ENCODE measurements at places on chromosomes 2 and 18. TPM values are rescaled to one million over a fixed set of nuclear protein-coding genes. Genes with fewer than 3 reads are reported as not detected.

Gene GORASP2
- 74.7 TPM for total RNA-seq

DNA sequence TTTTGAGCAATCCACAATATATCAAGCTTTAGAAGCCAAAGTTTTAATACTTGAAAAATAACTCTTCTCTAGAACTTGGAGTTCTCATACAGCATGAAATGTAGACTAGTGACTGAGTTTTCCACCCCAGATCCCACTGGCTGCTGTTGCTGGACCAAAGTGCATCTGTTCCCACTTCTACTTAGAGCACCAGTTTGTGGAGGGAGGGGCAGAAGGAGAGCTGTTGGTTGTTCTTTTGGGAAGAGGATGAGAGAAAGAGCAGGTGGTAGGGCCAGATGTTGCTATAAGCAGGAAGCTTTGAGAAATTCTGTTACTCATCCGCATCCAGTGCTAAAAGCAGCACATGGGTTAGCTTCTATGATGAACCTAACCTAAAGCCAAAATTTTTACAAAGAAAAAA, 59.0 kb downstream of the MBD2 start:
- DNase-seq: no peak
- H3K27ac ChIP-seq: no peak overlapping the region
- H3K4me1 ChIP-seq: no peaks in the 10 kb centered on the region

DNA sequence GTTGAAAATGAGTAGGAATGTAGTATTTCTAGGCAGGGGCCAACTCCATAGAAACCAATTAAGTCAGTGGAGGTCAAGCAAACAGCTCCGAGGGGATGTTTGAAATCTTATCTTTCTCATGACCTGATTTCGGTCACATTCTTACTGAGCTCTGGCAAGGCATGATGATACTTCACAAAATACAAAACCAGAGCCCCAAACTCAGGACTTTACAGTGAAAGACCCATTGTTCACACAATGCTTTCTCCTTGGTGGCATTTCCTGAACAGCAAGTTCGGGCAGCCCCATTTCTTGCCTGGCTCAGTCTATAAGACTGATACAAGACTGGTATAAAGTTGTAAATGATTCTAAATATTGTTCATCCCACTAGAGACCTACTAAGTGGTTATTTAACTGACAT, 53.3 kb downstream of the LAMA1 start:
- H3K27me3 ChIP-seq: peaks cover 85% of the 10 kb centered on the region
- no peaks in the 10 kb centered on the region for H3K4me1 ChIP-seq
- H3K27ac ChIP-seq: no peak overlapping the region
- no peak for DNase-seq
- no peak overlapping the region for H3K4me3 ChIP-seq

Gene CD302
- 1.5 TPM for total RNA-seq

GRCh38 chr2:102033031-102033749, 41.4 kb downstream of the IL1R2 start:
- no peaks in the 10 kb centered on the region for H3K27me3 ChIP-seq
- peaks cover 23% of the 10 kb centered on the region for H3K4me1 ChIP-seq
- no peak overlapping the region for H3K4me3 ChIP-seq
- DNase-seq: peak; percentile 77
- H3K36me3 ChIP-seq: no peaks in the 10 kb centered on the region

- no peaks in the 10 kb centered on the region for H3K36me3 ChIP-seq
Measured at GRCh38 chr18:10685484-10685883, 159.7 kb downstream of the NAPG start.

GRCh38 chr2:85409845-85410583, at the start of gene CAPG:
TSS of gene CAPG (minus strand) at chr2:85410366. CDS start at chr2:85402145, 8,221 bp downstream.
- no peaks in the 10 kb centered on the region for H3K27me3 ChIP-seq
- peak; percentile 89 for DNase-seq
- no peaks in the 10 kb centered on the region for H3K36me3 ChIP-seq
- peak within 1 kb of the TSS; percentile 88 for H3K27ac ChIP-seq
- H3K4me3 ChIP-seq: peak within 1 kb of the TSS; percentile 49
- H3K4me1 ChIP-seq: peaks cover 56% of the 10 kb centered on the region

GRCh38 chr2:10284108-10284870, 18.4 kb upstream of the HPCAL1 start:
- peak overlapping the region; percentile 99 for H3K27ac ChIP-seq
- no peak overlapping the region for H3K4me3 ChIP-seq
- no peaks in the 10 kb centered on the region for H3K36me3 ChIP-seq
- peaks cover 80% of the 10 kb centered on the region for H3K4me1 ChIP-seq
- no peaks in the 10 kb centered on the region for H3K27me3 ChIP-seq

GRCh38 chr2:55999790-56000189, 76.2 kb upstream of the EFEMP1 start:
- H3K27me3 ChIP-seq: no peaks in the 10 kb centered on the region
- no peaks in the 10 kb centered on the region for H3K4me1 ChIP-seq
- H3K4me3 ChIP-seq: no peak overlapping the region
- H3K36me3 ChIP-seq: no peaks in the 10 kb centered on the region
- DNase-seq: no peak

DNA sequence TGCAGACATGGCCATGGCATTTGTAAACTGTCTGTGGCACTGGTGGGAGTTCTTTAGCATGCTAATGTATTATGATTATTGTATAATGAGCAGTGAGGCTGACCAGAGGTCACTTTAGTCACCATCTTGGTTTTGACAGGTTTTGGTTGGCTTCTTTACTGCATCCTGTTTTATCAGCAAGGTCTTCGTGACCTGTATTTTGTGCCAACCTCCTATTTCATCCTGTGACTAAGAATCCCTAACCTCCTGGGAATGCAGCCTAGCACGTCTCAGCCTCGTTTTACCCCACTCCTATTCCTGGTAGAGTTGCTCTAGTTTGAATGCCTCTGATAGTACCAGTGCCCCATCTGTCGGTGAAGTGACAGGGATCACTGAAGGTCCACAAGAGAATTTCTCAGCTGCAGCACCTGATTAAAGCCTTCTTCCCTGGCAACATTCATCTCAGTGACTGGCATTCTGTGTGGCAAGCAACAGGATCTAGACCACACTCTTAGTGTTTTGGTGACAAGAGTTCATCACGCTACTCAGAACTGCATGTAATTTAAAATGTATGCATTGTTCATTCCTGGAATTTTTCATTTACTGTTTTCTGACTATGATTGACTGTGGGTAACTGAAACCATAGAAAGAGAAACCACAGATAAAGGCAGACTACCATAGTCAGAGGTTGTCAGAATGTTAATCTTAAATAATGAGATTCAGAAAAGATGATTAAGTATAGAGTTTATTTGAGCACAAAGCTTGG, 43.0 kb upstream of the GPR39 start:
- peak overlapping the region; percentile 58 for H3K27ac ChIP-seq
- DNase-seq: peak; percentile 83
- H3K4me1 ChIP-seq: peaks cover 28% of the 10 kb centered on the region
- H3K36me3 ChIP-seq: no peaks in the 10 kb centered on the region

GRCh38 chr2:117603567-117603966, 210.9 kb upstream of the DDX18 start:
- H3K36me3 ChIP-seq: no peaks in the 10 kb centered on the region
- H3K27ac ChIP-seq: no peak overlapping the region
- no peak overlapping the region for H3K4me3 ChIP-seq
- no peak for DNase-seq
- peaks cover 21% of the 10 kb centered on the region for H3K27me3 ChIP-seq
- no peaks in the 10 kb centered on the region for H3K4me1 ChIP-seq

Gene CDK15
- total RNA-seq: not detected

- no peak overlapping the region for H3K27ac ChIP-seq
- DNase-seq: no peak
- no peaks in the 10 kb centered on the region for H3K4me1 ChIP-seq
- H3K27me3 ChIP-seq: no peaks in the 10 kb centered on the region
- H3K36me3 ChIP-seq: no peaks in the 10 kb centered on the region
Measured at GRCh38 chr18:3468066-3468705, 18.2 kb downstream of the TGIF1 start.

Gene ST8SIA3
- total RNA-seq: not detected

Gene DTNA
- not detected for total RNA-seq

Gene NPC1
- 39.6 TPM for total RNA-seq

- no peaks in the 10 kb centered on the region for H3K27me3 ChIP-seq
- no peak overlapping the region for H3K4me3 ChIP-seq
- H3K27ac ChIP-seq: peak overlapping the region; percentile 69
- H3K36me3 ChIP-seq: no peaks in the 10 kb centered on the region
- H3K4me1 ChIP-seq: peaks cover 26% of the 10 kb centered on the region
Measured at GRCh38 chr18:21184396-21184996, 57.5 kb upstream of the GREB1L start.

Gene PRSS56
- not detected for total RNA-seq

- H3K27ac ChIP-seq: no peak overlapping the region
- H3K27me3 ChIP-seq: no peaks in the 10 kb centered on the region
- no peak for DNase-seq
- no peaks in the 10 kb centered on the region for H3K36me3 ChIP-seq
Measured at GRCh38 chr18:23300231-23300805, 152.8 kb upstream of the RIOK3 start.

DNA sequence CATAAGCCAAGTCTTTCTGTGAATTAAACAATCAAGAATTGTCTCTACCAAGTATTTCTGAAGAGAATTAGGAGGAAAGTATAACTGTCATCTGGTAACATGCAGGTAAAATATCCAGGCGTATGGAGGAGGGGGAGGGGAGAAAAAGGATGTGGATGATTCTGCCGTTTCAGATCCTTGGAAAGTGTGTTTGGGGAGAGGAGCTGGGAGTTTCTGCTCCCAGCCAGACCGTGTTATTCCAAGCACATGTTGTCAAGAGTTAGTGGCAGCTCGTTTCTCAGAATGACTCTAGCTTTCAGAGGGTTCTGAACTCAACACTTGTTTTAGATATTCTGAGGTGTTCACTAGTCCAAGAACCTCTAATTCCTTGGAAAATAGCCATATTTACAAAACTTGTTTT, 137.6 kb downstream of the FAM124B start:
- H3K4me3 ChIP-seq: no peak overlapping the region
- H3K27me3 ChIP-seq: no peaks in the 10 kb centered on the region
- peaks cover 38% of the 10 kb centered on the region for H3K4me1 ChIP-seq

- 0 out of 2 replicates have a peak, but pooled peaks cover 3% of the 10 kb centered on the region for H3K4me1 ChIP-seq
- no peak for DNase-seq
- H3K27ac ChIP-seq: no peak overlapping the region
- no peak overlapping the region for H3K4me3 ChIP-seq
- no peaks in the 10 kb centered on the region for H3K36me3 ChIP-seq
- no peaks in the 10 kb centered on the region for H3K27me3 ChIP-seq
Measured at GRCh38 chr18:67599277-67599676, 82.8 kb upstream of the DSEL start.

Gene NEB
- not detected for total RNA-seq

DNA sequence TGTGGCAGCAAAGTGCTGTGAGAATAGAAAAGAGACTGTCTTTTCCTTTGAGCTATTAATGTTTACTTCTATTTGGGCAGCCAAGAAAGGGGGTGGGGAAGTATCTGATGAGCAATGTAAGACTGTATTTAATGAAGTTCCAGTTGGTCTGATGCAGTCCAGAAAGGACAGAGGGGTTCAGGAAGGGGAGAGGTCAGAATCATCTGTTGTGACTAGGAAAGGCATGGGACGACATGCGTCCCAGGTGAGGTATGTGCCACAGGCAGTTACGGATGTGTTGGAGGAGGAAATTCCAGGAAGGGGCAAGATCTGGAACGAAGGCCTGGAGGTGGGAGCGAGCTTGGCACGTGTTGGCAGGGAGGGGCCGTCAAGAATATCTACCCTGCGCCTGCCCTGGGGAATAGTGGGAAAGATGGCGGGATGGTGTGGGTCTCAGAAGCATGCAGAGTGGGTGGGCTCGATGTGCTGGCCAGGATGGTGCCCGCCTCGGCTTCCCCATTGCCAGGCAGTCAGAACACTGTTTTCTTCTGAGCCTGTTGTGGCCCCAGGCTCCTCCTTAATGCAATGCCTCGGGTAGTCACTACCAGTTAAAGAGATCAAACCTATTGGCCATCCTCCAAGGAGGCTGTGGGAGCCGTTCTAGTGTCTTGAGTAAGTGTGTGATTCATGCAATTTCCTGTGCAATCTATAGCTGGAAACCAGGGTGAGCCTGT, 57.8 kb upstream of the TXNDC2 start:
- peak overlapping the region; percentile 1 for H3K4me3 ChIP-seq
- H3K27me3 ChIP-seq: no peaks in the 10 kb centered on the region
- H3K4me1 ChIP-seq: peaks cover 60% of the 10 kb centered on the region
- H3K27ac ChIP-seq: peak overlapping the region; percentile 93

DNA sequence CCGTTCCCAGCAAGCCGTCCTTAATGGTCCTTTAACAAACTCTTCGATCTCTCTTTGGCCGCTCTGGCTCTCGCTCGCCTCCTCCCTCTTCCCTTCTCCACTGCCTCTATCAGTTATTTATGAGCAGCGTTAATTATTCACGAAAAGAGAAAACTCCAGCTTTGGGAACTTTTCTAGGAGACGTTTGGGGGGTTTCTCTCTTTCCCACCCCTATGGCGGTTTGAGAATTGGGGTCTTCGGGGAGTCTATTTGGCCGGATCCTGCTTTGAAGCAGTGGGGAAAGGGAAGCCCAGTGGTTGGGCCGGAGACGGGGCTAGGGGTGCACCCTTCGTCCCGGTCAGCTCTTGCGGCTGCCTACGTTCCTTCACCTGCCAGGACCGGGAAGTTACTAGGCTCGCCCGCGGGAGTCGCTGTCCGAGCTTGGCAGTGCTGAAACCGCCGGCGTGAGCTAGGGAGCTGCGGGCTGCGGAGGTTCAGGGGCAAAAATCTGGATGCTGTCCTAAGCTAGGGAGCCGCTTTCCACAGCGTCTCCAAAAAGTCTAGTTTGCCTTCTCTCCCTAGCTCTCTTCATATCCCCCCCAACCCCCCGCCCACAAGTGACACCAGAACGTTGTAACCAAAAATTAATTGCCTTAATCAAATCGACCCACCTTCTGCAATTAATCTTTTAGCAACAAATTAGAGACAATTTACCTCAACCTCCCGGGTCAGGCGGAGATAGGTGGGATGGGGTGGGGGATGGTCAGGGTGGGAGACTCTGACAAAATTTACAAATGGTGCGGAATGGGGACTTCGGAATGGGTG, 8.9 kb upstream of the SKOR2 start:
- H3K4me3 ChIP-seq: no peak overlapping the region
- H3K36me3 ChIP-seq: no peaks in the 10 kb centered on the region
- no peak overlapping the region for H3K27ac ChIP-seq
- DNase-seq: no peak

DNA sequence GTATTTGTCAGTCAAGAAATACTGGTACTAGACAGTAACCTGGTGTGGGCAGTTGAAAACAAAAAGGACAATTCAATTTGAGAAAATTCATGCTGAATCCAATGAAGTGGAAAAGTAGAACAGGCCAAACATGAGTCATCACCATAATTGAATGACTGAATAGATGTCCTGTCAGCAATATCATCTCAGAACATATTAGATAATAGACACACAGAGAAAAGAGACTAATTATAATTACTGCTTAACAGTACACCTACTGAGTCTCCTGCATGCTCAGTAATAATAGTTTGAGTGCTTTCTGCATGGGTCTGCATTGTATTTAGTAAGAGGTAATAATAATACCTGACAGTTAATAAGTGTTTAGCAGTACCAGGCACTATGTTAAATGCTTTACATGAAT, 138.6 kb upstream of the ZC3H15 start:
- no peak for DNase-seq
- H3K27me3 ChIP-seq: no peaks in the 10 kb centered on the region
- no peaks in the 10 kb centered on the region for H3K4me1 ChIP-seq

DNA sequence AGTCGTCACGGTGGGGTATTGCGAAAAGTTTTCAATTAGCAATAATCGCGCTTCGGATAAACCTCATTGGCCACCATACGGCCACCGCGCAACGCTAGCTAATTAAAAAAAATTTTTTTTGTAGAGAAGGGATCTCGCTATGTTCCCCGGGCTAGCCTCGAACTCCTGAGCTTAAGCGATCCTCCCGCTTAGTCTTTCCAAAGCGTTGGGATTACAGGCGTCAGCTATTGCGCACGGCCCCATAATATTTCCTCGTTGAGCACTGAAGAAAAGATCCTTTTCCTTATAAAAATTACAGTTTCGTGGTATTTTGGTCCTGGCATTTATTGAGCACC, 759 bp upstream of the ACTR1B start:
- no peaks in the 10 kb centered on the region for H3K36me3 ChIP-seq
- H3K4me3 ChIP-seq: peak overlapping the region; percentile 61
- peak overlapping the region; percentile 88 for H3K27ac ChIP-seq
- peaks cover 20% of the 10 kb centered on the region for H3K4me1 ChIP-seq

All from PC-9 (cell line).